Activated effector memory CD4-positive, alpha-beta T cell treated with Interleukin-2 at 50 U/mL for 16 hours (primary cell): ENCODE measurements at places on chromosomes 2 and 18.

DNA sequence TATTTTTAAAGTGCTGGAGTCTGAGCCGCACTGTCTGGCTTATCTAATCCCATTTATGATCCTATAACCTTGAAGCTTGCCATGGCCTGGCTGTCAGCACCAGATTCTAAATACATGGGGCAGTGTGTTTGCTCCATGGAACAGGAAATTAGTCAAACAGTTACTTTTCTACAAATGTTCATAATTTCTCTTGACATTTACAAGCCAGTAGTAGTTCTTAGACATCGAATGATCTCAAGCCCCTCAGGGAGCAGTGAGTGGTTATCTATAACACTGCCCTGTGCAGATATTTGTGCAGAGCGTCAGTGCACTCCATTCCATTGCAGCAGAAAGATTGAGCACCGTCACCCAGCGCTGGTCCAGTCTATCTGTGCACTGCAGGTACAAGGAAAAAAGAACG, 205.2 kb downstream of the AGPS start:
- DNase-seq: no peak

- no peak for DNase-seq
These were observed 82.8 kb upstream of the PNPT1 start for GRCh38 chr2:55776479-55776878.

DNA sequence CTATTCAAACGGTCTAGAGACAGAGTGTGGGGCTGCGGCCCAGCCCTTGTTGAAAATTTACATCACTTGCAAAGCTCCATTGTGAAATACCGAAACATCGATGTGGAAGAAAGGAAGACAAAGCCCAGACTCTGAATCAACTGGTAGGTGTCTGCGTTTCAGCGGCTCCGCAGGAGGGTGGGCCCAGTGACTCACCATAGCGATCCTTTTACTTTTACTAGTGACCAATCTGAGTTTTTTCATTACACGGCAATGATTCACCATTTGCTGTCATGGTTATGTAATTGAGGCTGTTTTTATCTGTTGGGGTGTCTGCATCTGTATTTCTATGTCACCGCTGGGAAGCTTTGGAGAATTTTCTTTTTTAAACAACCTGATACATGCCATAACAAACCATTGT, 66.6 kb upstream of the ODC1 start:
- no peak for DNase-seq

GRCh38 chr2:122514451-122514996, 759.1 kb downstream of the TSN start:
- no peak for DNase-seq

GRCh38 chr18:75923169-75923568, 495.7 kb upstream of the SMIM21 start:
- DNase-seq: no peak

- DNase-seq: no peak
These were observed 84.9 kb upstream of the EPB41L3 start for GRCh38 chr18:5628512-5629255.

DNA sequence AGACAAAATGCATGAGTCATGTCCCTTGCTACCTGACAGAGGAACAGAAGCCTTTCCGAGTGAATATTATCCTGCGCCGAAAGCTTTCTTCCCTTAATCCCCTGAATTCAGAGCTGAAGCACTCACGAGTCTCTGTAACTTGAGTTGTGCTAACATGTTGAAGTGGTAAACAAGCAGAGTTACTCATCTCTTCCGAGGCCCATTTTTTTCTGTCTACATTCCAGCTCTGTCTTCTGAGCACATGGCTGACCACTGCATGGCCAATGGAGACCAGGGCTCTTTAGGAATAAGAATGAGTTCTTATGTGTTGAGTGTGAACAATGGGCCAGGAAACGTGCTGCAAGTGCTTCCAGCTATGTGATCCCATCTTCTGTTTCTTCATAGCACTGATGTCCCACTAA, 73.1 kb upstream of the PID1 start:
- no peak for DNase-seq

GRCh38 chr2:218294430-218295022, 2.2 kb upstream of the TMBIM1 start:
- no peak for DNase-seq

- DNase-seq: no peak
These were observed 11.9 kb upstream of the ACTR3 start for GRCh38 chr2:113877711-113878598.

DNA sequence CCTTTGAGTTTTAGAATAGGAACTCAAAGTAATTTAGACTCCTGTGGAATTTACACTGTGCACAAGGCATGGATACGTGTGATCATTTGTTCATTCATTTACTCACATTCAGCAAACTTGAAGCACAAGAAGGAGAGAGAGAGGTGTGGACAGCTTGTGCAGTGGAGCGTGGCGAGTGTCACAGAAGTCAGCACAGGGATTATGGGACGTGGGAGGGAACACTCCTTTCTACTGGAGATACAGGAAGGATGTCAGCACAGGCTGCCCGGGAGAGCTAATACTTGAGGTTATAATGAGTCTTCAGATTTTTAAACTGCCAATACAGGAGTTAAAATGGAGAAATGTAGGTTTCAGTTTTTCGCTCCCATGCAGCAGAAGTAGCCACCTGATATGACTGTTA, 7.0 kb downstream of the FAM228A start:
- DNase-seq: no peak

DNA sequence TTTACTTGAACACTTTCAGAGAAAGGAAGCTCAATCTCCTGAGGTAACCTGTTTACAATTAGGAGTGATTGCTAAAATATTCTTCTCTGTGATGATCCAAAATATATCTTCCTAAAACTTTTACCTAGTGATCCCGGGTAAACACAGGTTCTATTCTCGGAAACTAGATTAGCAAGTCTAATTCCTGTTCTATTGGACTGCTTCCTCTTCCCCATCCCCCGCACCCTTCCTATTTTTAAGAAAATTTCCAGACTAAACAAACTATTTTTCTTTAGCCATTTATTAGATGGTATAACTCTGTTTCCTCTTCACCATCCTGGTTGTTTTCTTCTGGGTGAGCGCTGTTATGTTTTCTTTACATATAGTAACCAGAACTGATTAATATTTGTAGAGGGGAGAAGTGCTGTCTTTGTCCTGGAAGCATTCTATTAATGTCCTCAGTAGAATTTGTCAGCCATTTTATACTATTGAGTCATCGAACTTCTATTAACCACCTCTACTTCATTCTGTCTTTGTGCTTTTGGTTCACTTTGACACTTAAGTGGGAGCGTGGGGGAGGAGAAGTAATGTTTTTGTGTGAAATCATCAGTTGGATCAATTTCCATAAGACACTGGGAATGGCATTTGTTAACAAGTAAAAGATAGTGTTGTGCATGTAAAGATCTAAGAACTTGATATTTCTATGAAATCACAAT, 31.8 kb downstream of the CREB1 start:
- no peak for DNase-seq

- DNase-seq: no peak
These were observed 311.8 kb downstream of the FBXO15 start for GRCh38 chr18:73835656-73836364.

DNA sequence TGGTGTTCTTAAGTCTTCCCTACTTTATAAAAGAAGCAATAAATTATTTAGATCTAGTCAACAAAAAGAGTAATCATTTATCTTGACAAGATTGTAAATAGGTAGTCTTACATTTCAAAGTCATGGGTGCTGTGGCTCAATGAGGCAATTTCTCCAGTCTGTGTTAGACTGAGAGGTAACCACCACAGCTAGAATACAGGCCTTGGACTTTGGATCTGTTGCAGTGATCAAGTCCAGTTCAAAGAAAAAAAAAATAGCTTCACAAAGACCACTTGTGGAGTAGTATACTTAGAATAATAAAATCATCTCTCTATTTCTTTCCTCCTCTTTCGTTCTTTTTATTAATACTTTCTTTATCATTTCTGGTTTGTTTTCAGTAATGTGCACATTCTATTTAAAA, 93.1 kb upstream of the FSIP2 start:
- no peak for DNase-seq

- DNase-seq: no peak
These were observed 162.5 kb upstream of the TMEFF2 start for GRCh38 chr2:192357217-192357616.

DNA sequence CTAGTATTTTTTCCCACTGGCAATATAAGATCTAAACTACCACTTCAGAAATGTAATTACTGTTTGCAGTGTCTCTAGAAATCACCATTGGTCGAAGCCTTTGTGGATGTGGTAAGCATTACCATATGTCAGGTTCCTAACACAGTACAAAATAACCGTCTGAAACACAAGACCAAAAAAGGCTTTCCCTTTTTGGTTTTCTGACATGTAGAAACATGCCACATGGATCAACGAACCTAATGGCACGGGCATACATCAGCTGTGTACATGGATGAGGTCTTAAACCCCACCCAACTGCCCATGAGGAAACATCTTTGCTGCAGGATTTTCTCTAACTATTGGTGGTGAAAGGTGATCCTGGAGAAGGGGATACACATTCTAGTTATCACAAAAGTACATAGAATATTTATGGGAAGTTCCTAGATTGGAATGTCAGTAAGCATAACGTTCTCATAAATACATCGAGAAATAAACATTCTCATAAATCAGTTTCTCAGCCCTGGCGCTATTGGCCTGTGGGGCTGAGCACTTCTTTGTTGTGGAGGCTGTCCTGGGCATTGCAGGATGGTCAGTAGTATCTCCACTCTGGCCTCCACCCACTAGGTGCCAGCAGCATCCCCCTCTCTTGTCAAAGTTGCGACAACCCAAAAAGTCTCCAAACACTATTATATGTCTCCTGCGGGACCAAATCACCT, 9.0 kb downstream of the VIT start:
- no peak for DNase-seq
